ENCODE measurements at places on chromosomes 3 and 15.

DNA sequence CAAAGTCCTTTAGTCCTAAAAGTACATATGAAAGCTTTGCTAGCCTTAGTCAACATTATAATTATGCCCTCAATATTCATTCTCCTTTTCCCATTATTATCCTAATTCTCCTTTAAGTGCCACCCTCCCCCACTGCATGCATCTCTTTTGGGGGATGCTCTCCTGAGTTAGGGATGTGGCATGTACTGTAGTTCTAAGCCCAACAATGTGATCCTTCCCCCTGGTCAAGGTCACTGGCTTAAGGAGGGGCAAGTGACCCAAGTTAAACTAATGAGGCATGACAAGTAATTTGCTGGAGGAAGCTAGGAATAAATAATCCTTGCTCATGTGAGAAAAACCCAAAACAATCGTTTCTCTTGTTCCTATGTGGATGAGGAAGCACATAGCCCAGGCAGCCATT, 343.9 kb upstream of the SUCLG2 start:
- no peak for DNase-seq

- DNase-seq = no peak
Observed at GRCh38 chr15:48777645-48778330, 33.1 kb downstream of the CEP152 start.

GRCh38 chr3:131072845-131073244, 46.2 kb downstream of the NEK11 start:
- peak; percentile 14 for DNase-seq

DNA sequence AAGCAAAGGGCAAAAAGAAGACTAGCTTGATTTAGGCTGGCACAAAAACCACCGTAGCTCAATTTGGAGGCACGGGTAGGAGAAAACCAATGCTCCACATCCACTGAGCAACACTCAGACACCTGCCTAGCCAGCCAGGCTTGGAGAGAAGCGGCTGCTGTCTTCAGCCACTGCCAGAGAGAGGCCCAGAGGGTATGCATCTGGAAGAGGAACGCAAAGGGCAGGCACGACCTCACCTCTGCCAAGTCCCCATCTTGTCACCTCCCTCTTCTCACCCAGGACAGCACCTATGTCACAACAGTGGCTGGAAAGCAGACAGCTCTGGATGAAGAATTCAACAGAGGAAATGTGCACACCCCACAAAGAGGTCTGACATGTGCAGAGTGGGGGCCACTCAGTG, 93.5 kb downstream of the ADAMTS17 start:
- no peak for DNase-seq

GRCh38 chr3:149333176-149333859, at the start of gene TM4SF18:
Gene TM4SF18 (minus strand): TSS chr3:149333636. CDS start chr3:149333382, 254 bp downstream.
- DNase-seq = no peak

- no peak for DNase-seq
Observed at GRCh38 chr3:12780751-12781150, 15.7 kb upstream of the CAND2 start.

DNA sequence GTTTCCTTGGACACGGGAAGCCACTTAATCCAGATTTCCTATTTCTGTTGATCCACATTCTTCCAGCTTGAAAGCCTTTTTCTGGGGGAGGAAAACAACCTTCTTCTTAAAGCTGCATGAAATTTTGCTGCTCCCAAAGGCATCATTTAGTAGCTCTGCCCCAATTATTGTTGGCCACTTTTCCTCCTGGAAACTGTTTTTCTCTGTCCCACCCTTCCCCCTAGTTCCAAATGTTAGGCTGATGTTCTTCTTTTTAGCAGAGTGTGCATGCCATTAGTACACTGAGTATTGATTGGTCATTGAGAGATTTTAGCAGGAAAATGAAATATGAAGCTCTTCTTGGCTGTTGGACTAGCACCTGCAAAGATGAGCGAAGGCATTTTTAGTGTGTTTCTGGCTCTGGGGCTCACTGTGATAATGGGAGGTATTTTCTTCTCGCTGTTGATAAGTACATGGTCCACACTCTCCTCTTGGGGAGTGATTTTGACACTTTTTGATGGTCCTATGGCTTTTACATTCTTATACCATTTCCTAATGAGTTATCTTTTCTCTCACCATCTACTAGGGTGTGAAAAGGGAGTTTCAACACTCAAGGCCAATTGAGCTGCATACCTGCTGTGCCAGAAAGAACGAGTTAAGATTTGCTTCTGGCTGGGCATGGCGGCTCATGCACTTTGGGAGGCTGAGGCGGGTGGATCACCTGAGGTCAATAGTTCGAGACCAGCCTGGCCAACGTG, 200.5 kb downstream of the PTPRG start:
- DNase-seq = no peak

DNA sequence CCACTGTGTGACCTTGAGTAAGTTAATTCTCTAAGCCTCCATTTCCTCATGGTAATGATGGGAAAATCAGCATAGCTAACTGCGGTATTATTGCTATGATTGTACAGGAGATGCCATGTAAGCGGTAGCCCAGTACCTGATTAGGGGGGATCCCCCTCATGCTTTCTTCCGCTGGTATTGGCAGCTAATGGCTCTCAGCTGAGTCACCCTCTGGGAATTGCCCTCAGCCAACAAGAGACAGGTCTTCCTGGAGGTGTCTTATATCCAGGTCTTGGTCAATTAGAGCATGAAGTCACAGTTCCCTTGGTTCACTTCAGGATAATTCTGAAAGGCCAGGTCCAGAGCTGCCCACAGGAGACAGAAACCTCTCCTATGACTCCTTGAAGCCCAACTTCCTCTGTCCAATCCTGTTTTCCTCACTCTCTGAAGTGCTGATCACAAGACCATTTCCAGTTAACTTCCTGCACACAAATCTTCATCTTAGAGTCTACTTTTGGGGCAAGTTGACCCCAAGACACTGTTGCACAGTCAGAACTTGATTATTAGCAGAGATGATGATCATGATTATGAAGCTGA, 724.7 kb upstream of the ZNF385D start:
- DNase-seq = no peak

DNA sequence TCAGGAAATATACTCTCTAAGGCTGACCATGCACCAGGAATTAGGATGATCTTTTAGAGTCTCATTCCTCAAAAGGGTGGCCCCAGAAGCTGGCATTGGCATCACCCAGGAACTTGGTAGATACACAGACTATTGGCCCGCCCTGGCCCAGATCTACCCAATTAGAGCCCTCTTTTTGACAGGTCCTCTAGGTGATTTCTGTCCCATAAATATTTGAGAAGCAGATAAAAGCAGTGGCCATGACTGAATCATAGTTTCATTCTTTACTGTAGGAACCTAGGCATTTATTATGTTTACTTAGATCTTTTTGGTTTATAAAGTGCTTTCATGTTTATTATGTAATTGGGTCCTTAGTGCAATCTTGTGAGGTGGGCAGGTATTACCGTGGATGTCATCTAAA, 7.6 kb downstream of the TLNRD1 start:
- no peak for DNase-seq

Measured in AG09319 (cell line).